ENCODE measurements at places on chromosomes 12 and 14. TPM values are rescaled to one million over a fixed set of nuclear protein-coding genes. Genes with fewer than 3 reads are reported as not detected.

Gene SIX6
- not detected for total RNA-seq

GRCh38 chr14:54669721-54670561, 103.0 kb downstream of the SAMD4A start:
- peak; percentile 82 for DNase-seq

GRCh38 chr12:3278681-3279414, 201.7 kb downstream of the TSPAN9 start:
- DNase-seq: no peak

- DNase-seq: no peak
Measured at GRCh38 chr12:52461693-52462092, 9.7 kb upstream of the KRT6B start.

DNA sequence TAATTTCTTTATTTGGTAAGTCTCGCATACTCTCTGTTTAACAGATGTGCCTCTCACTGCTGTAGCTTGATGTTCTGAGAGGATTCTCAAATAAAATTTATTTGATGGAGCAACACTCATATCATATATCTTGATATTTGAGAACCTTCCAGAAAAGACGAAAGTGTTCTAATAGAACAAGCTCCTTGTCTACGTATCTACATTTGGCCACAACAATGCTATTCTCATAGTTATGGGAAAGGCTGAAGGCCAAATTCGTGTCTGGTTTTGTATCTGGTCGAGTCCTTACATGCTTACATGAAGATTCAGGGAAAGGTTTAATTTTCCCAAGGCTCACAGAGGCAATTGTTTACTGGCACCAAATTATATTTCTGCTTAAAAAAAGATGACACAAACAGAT, 186.7 kb upstream of the SLC38A2 start:
- peak; percentile 71 for DNase-seq

All from astrocyte (in vitro differentiated cells and primary cell).